Transverse colon (tissue), 4 donors: ENCODE measurements at places on chromosomes 1 and 21. TPM values are rescaled to one million over a fixed set of nuclear protein-coding genes. Genes with fewer than 3 reads are reported as not detected.

Gene STUM
- total RNA-seq = 3.8 TPM

- no peak for DNase-seq
Measured at GRCh38 chr21:16181018-16181417, 451.2 kb downstream of the USP25 start.

DNA sequence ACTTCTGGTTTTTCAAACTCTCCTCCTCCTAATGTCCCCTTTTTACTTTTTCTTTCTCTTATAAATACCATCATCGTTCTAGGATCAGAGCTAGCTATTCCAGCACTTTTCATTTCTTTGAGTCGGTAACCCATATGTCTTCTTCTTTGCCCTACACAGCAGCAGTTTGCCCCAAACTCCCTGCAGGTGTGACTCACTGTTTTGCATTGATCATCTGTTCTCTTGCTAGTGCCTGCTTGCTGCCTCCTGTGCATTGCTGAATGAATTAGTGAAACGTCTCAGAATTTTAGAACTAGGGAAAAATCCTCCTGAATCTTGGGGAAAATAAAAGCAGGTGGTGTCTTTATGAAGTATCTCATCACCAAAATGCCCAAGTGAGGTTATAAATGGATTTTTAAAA is 21.7 kb downstream of the KCNK2 start:
- DNase-seq = no peak

DNA sequence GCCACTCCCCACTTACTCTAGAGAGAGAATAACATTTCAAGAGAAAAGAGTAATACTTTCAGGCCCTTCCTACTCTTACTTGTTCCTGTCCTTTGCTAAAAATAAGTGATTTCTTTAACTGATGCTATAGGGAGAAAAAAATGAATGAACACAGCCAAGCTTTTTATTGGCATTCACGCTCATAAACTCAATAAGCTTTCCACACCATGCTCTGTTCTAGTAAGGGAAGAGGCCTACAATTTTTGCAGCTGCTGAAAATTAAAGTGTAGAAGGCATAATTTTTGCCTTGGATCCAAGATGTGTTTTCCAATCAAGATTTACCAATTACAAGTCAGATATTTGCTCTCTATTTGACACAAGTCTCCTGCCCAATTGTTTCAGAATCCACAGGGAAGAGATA is 188.1 kb upstream of the RGS18 start:
- DNase-seq = no peak

- no peak for DNase-seq
Measured at GRCh38 chr21:42349420-42350317, 1.1 kb downstream of the TFF2 start.

DNA sequence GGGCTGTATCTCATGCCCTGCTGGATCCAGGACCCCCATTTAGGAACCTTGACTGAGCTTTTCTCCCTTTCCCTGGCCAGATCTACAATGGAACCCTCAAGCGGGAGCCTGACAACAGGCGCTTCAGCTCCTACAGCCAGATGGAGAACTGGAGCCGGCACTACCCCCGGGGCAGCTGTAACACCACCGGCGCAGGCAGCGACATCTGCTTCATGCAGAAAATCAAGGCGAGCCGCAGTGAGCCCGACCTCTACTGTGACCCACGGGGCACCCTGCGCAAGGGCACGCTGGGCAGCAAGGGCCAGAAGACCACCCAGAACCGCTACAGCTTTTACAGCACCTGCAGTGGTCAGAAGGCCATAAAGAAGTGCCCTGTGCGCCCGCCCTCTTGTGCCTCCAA is 29.8 kb downstream of the PKP1 start:
- no peak for DNase-seq

GRCh38 chr1:165645654-165646366 is 14.8 kb downstream of the MGST3 start:
- peak; percentile 88 for DNase-seq

DNA sequence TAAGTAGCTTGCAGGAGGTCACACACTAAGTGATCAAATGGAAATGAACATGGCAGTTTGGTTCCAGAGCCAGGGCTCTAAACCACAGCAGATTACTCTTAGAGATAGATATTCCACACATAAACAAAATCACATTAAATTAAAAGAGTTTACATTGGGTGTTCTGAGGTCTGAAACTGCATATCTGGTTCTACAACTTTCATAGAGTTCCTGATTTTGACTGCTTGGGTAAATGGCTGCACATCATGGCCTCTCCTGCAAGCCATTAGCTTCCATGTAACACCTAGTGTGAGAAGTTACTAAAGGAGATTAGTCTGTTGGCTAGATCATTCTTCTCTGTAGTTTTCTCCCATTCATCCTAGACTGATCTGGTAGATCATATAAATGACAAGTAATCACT is 12.8 kb upstream of the XCL2 start:
- no peak for DNase-seq

GRCh38 chr21:45409466-45410150 is 4.6 kb downstream of the COL18A1 start:
- no peak for DNase-seq

- DNase-seq = no peak
Measured at GRCh38 chr1:93416183-93416582, 31.7 kb upstream of the FNBP1L start.
